ENCODE measurements at places on chromosomes 2 and 18.
A peak's percentile ranks its signal among the peaks of the same experiment; 100 is the strongest.

- DNase-seq: no peak
These were observed 27.6 kb upstream of the CALCRL start for GRCh38 chr2:187475499-187476248.

DNA sequence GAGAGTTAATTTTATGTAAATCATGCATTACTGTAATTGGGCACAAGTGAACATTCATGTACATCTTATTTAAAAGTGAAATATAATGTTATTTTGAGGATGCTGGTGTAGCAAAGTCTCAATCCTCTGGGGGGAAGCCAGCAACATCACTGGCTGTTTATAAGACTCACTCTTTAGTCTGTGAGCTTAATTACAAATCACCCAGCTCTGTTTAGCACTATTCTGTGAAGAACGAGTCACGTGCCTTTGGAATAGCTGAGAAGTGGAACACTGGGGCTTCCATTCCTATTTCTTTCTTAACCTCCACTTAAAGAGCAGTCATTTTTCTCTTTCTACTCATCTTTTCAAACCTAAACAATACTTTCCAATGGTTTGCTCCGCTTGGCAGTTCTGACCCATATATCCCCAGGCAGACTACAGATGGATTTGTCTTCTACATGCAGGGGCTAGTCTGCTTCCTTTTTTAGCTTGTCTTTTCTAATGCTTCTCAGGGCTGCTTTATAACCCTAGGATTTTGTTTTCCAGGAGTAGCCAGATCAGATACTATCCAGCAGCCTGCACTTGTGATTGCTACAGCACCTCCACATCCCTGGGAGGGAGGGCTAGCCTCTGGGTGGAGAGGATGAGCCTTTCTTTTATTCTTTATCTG, 95.3 kb upstream of the CAVIN2 start:
- DNase-seq: no peak

DNA sequence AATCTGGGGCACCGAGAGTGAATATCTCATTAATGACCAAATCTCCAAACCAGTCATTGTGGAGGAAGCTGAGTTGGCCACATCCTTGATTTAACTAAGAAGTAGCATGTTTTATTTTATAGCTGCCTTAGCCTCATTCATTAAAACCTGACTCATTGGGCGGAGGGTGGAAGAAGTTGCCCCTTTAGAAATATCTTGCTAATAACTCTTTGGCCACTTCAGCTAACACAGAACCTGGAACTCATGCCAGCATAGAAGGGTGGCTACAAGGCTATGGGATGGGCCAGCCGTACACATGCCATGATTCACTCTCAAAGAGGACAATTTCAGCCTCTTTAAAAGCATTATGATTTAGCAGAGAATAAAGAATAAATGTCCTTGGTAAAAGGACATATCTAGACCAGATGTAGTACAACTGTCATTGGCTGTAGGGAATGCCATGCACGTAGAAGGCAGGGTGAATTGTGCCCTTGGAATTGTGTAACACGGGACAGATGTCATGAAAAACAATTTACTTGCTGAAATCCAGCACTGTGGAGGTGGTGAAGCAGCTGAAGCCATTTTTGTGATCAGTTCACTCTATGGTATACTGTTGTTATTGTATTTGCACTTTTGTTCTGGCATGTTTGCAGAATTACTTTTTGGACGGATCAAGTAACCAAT, 330.0 kb downstream of the PLCL1 start:
- DNase-seq: no peak

DNA sequence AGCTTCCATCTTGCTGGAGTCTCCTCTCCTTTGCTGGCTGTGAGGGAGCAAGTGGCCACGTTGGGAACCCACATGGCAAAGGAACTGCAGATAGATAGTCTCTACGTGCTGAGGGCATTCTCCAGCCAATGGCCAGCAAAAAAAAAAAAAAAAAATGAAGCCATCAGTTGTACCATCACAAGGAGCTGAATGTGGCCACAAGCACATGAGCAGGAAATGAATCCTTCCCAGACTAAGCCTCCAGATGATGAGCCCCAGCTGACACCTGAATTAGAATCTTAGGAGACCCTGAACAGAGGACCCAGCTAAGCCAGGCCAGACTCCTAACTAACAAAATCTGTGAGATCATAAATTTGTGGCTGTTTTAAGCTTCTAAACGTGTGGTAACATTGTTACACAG, 57.9 kb downstream of the SPIRE1 start:
- no peak for DNase-seq

DNA sequence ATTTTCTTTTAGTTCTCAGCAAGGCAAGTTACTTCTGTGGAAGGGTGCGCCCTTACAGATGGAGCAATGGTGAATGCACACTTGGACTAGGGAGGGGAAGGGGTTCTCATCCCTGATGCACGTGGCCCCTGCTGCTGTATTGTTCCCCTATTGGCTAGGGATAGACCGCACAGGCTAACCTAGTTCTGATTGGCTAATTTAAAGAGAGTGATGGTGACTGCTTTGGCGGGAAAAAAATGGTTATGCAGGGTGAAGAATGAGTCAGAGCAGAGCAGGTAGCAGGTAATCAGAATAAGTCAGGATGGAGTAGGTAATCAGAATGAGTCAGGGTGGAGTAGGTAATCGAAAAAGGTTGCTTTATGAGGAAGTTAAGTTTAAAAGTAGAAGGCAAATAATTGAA, 171.5 kb downstream of the MTCL1 start:
- DNase-seq: no peak

DNA sequence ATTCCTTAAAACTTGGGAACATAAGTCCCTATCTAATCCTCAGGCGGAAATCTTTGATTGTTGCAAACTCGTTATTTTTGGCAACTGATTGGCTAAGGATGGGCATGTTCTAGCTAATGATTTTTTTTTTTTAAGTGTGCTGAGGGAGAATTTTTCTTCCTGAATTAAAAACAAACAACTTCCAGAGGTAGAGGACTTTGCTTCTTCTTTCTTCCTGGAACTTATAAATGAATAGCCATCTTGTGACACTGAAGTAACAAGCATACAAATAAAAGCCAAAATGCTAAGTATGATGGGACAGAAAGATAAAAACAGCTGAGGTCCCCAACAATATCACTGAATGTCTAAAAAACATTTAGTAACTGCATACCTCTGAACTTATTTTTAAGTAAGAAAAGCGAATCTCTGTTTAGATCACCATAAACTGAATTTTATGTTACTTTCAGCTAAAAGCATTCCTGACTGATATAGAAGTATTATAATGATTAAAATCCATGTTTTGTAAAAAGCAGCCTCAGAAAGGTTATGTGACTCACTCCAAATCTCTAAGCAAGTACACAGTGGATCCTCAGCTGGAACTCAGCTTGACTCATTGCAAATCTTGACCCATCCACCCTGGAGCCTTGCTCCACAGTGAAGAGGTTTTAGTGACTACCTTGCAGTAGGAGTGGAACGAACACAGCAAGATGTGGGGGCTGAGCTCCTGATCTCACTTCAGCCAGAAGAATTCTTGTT, 344.4 kb downstream of the CLIP4 start:
- no peak for DNase-seq

GRCh38 chr18:22169011-22169888, at the start of gene GATA6:
GATA6 (plus strand) TSS chr18:22169589; CDS start chr18:22171145, 1,556 bp downstream.
- DNase-seq: peak; percentile 92

GRCh38 chr2:113822087-113822815, 65.8 kb upstream of the SLC35F5 start:
- no peak for DNase-seq

DNA sequence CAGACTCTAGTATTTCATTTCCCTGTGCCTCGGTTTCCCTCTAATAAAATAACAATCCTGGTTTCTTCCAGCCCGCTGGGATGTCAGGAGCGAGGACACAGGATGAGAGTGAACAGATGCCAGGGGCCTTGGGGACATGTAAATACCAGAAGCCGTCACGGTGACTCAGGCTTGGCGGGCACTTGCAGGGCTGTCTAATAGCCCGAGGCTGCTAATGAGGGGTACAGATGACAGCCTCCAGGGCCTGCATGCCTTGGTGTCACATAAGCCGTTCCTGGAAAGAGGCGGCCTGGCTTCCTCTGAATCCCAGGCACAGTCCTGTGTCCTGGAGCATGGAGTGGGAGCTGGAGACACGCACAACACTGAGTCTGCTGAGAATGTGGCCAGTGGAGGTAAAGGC, 28.2 kb downstream of the HS1BP3 start:
- DNase-seq: peak; percentile 95

DNA sequence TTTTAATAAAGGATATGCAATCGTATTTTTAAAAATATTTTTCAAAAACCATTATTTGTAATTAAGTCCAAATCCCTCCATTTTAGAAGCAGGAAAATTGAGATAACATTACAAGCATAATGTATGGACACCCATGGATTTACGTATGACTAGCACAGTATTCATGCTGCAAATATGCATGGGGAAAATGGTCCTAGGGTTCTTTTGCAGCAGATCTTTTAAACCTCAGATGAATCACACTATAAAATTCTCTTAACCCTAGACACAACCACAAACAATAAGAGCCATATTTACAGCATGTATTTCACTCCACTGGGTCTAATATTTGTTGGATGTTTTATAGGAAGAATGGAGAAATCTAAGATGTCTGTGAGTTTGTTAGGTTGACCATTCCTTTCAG, 453.4 kb downstream of the TGIF1 start:
- no peak for DNase-seq

DNA sequence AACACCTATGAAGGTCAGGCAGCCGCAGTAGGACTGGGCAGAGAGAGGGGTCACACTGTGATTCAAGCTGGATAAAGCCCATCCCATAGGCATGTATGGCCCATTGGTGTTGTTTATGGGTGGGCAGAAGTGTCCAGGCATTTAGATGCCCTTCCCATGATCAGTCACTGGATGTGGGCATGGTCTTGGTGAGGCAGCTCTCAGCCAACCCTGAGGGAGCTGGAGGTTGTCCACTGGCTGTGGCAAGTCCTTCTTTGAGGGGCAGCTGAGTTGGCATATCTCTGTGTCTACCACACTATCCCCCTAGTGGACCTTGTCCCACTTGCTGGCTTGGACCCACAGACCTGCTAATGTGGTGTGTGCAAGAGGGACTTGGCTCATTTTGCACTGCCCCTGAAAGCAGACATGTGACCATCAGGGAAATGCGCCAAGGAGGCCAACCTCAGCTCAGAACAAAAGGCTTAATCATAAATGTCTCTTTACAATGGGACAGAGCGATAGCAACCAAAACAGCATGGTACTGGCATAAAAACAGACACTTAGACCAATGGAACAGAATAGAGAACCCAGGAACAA, 82.0 kb downstream of the TMEM17 start:
- no peak for DNase-seq

- DNase-seq: no peak
These were observed 588.5 kb upstream of the ZEB2 start for GRCh38 chr2:145108361-145108778.

DNA sequence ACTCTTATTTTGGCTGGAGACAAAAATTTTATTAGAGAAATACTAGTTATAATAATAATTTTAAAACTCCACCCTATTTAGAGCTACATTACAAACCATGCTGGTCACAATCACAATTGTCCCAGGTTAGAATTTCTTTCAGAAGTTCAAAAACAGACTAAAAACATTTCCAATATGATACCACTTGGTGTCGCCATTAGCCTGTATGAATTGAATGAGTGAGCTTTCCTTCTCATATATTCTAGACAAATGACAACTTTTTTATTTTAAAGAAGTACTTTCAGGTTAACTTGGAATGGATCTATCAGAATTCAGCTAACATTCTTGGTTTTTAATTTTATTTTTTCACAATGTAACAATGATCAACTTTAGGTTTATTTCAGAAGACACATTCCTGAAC, 48.0 kb downstream of the SERPINB8 start:
- DNase-seq: no peak

GRCh38 chr2:175744000-175744399, 258.1 kb downstream of the LNPK start:
- DNase-seq: no peak

DNA sequence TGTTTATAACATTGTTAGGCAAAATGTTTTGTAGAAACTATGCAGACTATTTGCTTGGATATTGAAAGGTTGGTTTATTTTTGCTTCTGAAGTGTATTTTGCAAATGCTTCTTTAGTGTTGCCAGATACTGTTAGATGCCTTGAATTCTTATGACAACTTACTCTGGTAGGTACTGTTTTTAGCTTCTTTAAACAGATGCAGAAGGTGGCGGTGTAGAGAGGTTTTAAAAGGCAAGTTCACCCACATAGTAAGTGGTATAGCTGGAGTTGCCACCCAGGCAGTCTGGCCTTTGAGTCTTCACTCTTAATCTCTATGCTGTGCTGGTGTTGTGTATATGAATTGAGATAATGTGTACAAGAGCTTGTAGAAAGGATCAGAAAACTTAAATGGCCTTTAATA, 3.6 kb downstream of the PCYOX1 start:
- DNase-seq: no peak

- DNase-seq: no peak
These were observed 231.9 kb downstream of the RND3 start for GRCh38 chr2:150255528-150255927.

DNA sequence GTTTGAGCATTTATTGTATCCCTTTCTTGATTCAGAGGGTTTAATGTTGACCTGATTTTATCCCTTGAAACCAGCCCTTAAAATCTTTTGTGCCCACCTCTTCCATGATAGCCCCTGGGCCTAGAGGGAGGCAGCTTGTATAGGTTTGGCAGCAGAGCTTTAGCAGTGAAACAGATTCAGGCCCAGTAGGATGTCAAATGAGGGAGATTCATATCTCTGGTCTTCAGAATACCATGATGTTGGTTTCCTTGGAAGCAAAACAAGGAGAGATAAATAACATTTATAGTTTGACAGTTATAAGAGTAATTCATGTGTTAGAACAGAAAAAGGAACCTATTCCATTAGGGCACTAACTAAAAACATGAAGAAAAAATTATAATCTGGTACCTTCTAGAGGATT, 649.2 kb downstream of the METTL4 start:
- no peak for DNase-seq

DNA sequence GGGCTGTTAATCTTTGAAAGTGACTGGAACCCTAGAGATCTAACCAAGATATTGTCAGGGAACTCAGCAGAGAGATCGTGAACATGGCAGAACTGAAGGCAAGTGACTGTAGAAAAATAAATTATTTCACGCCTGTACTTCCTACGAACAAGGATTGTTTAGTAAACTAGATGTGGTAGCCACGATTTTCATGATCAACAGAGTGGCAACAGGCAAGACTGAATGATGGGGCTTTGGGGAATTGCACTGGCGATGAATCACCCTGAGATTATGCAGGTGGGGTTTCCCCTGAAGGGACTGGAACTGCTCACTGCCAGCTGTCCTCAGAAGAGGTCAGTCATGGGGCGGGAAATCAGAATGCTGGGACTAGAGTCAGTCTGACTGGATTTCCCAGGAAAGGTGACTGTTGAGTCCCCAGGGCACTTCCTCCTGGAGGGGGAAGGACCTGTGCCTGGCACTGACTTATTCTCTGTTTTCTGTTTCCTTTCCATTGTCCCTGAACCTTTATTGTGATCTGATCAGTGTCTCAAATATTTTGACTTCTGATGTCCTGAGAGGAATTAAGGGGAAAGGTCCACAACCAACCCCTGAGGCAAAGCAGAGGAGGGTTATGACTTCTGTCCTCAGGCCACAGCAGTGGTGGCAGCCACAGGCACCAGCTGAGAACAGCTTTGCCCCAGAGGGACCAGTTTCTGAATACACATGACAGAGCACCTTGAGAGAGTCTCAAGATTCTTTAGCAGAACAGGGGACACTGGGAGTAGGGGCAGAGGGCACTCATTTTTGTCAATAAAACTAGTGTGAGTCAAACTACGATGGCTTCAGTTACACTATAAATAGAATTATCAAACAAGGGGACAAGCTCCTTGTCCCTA, 70.0 kb downstream of the NAB1 start:
- peak; percentile 77 for DNase-seq
